ENCODE measurements at places on chromosomes 12 and 14.

DNA sequence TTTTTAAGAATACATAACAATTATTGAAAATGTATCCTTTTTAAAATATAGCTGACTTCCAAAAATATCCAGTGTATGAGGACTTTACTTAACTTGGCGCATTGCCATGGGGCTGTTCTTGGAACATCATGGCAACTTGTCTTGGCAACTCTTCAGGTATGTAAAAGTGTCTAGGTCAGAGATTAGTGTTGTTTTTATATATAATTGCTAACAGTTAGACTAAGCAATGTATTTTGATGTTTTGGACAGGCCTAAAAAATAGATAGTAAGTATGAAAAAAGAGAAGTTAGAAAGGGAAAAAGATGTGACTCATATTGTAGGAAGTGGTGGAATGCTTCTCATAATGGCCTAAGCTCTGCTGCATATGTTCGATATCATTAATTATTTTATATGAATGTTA, 70.9 kb downstream of the MON2 start:
- DNase-seq, result peak; percentile 82

GRCh38 chr12:121255433-121255832, 41.1 kb downstream of the CAMKK2 start:
- no peak for DNase-seq

DNA sequence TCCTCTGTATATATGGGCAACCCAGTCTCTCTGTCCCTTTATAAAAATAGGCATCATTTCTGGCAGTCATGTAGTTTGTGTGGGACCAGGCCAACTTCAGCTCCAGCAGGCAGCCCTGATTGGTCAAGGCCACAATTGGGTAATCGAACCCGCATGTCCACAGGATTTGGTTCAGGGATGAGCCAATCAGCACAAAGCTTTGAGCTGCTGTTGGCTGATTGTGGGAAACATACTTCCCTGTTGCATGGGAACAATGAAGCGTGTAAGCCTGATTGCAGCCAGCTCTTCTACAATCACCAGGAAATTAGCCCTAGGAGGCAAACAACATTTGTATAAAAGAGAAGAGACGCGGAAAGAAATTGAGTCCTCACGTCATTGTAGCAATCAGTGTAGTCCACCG, 328.6 kb downstream of the PCNX1 start:
- peak; percentile 38 for DNase-seq

DNA sequence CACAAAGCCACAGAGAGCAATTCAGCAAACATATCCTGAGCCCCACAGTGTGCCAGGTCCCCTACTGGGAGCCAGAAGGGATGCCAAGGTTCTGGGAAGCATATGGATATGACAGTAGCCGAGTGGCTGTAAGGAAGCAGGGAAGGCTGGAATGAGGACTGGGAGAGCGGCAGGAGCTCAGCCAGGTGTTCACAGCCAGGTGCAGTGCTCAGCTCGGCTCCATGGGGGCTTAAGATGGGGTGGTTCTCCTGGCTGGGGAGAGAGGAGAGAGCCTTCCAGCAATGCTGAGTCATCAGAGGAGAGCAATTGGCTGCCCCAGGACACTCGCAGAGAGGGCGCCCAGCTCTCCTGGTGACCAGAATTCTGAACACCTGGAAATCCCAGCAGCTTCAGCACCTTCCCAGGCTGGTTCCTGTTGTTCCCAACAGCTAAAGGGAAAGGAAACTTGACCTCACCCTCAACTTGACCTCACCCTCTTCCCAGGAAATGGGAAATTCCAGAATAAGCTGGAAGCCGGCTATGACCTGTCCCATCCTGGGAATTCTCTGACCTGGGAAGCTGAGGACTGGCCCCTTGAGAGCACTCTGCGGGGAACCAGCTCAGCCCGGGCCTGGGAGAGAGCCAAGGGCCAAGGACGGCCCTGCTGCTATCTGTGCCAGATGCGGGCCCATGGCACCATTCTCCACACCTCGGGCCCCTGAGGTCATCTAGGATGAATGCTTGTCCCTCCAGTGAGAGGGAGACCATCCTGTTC, 34.6 kb downstream of the SLC6A12 start:
- DNase-seq, result no peak

DNA sequence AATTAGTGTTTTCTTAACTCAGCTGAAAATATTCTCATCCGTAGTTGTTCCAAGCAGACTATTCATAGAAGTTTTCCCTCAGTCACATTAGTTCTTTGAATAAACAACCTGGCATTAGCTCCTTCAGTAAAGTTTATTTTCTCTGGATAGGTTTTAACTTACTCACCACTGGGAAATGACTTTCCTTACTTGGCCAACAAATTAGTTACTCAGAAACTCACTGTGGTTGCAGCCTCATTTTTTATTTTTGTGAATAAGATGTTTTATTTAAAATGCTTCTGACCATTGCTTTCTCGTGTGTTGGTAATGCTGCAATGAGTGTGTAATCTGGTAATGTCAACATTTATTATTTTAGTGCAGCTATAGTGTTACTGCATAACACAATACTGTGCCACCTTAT, 74.9 kb downstream of the NOVA1 start:
- peak; percentile 76 for DNase-seq

- DNase-seq, result no peak
Measured at GRCh38 chr12:42196723-42197603, 41.1 kb downstream of the YAF2 start.

DNA sequence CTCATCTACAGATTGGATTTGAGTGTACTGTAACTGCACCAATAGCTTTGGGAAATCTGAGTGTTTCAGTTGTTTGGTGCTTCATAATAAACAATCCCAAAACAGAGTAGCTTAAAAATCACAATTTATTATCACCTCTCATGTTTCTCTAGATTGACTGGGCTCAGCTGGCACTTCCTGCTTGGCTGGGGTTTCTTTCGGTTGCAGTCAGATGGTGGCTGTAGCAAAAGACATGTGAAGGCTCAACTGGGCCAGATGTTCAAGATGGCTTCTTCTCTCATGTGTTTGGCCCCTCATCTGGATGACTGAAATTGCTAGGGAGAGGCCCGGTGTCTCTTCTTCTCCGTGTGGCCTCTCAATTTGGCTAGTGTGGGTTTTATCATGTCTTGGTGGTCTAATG, 12.1 kb upstream of the BMP4 start:
- DNase-seq, result no peak

DNA sequence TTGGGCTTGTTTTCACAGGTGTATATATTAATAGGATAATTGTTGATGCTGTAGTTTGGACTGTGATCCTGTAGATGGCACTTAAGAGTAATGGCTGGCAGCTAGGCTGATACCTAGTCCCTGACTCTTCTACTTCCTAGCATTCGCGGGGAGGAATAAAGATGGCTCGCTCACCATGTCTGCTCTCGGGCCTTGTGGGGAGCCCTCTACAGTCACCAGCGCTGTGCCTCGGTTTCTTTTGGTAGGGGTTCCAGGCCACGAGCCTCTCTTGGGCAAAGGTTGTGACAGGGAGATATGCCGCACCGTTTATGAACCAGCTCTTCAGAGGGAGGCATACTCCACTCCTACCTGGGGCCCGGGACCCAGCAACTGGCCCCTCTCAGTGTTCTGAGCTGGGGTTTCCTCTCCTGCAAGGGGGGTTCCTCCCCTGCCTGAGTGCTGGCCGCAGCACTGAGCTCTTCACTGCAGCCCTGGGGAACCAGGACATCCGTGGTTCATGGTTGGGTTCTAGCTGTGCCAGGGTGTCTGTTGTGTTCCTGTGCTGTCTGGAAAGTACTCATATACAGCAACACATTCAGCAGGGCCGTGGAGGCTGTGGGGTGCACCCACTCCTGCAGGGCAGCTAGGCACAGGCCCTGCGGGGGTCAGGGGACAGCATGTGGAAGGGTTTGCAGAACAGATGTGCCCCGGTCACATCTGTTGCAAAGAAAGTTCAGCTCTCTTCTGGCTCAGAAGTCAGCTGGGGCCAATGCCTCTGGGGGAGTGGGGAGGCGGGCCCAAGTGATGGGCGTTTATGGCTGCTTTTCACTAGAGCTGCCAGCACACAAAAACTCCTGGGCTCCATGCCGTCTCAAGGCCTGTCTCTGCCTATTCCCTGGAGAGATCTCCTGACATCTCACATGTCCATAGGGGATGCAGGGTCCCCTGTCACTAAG, 147.9 kb downstream of the PPFIA2 start:
- peak; percentile 5 for DNase-seq

DNA sequence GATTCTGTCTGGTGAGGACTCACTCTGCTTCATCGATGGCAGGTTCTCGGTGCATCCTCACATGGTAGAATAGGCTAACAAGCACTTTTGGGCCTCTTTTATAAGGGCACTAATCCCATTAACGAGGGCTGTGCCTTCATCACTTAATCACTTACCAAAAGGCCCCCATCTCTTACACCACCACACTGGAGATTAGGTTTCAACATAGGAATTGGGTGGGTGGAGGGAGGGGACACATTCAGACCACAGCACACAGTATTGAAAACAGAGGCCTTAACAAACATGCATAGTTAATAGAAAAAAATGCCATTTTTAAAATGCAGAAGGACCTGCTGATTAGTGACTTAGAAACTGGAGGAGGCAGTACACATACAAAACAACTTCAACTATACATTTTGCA, 61.6 kb downstream of the SPPL3 start:
- no peak for DNase-seq

- no peak for DNase-seq
Measured at GRCh38 chr12:129900306-129900705, 3.5 kb downstream of the TMEM132D start.

DNA sequence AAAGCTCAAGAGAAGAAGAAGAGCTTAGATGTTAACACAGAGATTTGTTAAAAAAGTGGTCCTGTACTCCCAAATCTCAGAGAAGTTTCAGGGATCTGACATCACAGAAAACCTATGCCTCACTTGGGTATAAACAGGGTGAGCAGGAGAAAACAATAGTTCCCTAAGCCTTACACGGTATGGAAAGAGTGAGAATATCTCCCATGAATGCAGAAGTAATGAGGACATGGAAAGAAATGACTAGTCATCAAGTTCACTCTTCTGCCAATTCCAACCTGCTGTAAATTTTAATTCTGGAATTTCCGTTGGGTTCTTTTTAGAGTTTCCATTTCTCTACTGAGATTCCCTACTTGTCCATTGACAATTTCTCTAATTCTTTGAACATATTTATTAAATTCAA, 6.2 kb upstream of the PTGER2 start:
- peak; percentile 17 for DNase-seq

DNA sequence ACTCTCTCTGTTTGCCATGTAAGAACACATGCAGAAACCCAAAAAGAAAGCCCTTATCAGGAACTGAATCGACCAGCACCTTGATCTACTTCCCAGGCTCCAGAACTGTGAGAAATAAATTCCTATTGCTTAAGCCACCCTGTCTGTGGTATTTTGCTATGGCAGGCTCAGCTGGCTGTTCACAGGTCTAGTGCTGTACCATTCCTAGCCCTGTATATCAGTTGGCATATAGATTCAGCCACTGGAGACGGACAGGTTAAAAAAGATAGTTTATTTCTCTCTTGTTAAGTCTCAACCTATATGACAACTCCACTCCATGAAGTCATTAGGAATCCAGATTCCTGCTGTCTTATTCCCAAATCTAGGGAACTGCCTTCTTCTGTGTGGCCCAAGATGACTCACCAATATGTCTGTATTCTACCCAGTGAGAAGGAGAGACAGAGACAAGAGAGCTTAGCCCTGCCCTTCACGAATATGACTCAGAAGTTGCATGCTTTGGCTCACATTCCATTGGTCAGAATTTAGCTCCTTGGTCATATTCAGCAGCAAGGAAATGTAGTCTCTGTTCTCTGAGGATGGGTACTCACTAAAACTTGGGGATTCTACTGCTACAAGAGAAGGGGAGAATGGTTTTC, 57.0 kb downstream of the PLEKHG7 start:
- DNase-seq, result peak; percentile 91

DNA sequence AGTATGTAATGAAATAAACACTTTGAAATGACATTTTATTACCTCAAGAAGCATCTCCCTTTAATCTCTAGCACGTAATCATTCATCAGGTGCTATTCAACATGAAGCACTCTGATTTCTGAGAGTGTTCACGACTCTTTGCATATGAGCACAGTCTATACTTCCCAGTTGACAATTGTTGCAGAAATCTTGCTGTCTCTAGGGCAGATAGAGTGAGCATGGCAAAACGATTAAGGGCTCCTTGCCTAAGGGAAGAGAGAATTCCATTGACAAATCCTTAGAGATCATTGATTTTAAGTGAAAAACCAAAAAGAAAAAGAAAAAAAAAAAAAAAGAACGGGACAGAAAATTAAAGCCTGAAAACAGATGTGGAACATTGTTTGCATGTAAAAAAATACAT, 107.6 kb downstream of the C12orf50 start:
- no peak for DNase-seq

GRCh38 chr14:44271006-44271405, 236.1 kb downstream of the FSCB start:
- DNase-seq, result no peak

GRCh38 chr12:27631813-27632491, 64.3 kb upstream of the REP15 start:
- no peak for DNase-seq

DNA sequence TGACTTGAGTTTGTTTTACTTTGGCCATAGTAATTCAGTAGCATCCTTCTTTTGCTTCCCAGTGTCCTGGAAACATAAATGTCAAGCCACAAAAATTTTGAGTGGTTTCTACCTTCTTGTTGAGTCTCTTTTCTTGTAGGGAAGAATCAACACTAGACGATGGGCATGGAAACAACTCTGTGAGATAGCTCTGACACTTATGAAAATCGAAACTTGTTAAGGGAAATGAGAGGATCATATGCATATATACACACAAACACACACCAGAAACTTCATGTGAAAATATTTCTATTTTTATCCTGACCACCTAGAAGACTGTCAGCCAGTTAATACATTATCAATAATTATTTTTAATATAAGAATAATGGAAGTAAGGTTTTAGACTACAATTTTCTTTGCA, 1247.3 kb upstream of the FLRT2 start:
- DNase-seq, result no peak

DNA sequence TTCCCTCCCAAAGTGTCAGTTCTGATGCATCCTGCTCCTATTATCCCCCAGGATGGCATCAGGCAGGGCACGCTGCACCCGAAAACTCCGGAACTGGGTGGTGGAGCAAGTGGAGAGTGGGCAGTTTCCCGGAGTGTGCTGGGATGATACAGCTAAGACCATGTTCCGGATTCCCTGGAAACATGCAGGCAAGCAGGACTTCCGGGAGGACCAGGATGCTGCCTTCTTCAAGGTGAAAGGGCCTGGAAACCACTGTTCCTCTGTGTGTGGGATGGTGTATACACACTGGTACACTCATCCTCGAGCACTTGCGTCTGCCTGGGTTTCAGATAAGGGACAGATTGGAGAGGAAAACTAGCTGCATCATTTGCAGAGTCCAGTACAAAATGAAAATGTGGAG, 1.0 kb downstream of the IRF9 start:
- DNase-seq, result no peak

DNA sequence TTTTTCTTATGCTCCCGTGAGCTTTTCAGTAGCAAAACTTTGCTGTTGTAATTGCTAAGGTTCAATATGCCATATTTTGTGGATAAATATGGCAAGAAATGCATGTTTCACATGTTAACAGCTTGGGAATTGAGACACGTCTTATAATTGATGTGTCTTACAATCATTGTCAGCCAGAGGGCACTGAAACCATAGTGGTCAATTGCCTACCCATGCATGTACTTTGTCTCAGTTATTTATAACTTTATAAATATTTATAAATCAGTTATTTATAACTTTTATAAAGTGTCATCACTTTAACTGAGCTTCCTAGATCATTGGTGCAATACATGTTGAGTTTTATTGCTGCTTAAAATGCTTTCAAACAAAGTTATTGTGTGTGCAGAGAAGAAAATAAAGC, 82.0 kb downstream of the CATSPERB start:
- peak; percentile 45 for DNase-seq

GRCh38 chr14:53652068-53652467, 304.6 kb downstream of the BMP4 start:
- no peak for DNase-seq
